ENCODE measurements at places on chromosomes 3 and 15.

DNA sequence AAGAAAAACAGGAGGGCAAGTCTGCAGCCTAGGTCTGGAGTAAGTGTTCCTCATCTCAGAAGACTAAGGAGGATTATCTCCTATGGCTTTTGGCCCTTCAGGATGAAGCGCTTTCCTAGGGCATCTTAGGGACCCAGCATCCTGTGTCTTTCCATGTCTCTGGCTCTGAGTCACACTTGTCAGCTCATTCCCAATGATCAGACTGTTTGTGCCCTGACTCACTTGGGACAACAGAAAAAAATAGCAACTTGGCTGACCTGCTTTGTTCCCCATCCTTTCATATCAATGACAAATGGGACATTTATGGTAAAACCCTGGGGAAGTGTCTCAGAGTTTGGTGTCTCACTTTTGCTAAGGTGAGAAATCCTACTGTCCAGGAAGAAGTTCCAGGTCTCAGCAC lies 76.2 kb upstream of the OXTR start:
- DNase-seq, result peak; percentile 80

GRCh38 chr3:134276086-134276485 lies 25.4 kb upstream of the RYK start:
- DNase-seq, result no peak

DNA sequence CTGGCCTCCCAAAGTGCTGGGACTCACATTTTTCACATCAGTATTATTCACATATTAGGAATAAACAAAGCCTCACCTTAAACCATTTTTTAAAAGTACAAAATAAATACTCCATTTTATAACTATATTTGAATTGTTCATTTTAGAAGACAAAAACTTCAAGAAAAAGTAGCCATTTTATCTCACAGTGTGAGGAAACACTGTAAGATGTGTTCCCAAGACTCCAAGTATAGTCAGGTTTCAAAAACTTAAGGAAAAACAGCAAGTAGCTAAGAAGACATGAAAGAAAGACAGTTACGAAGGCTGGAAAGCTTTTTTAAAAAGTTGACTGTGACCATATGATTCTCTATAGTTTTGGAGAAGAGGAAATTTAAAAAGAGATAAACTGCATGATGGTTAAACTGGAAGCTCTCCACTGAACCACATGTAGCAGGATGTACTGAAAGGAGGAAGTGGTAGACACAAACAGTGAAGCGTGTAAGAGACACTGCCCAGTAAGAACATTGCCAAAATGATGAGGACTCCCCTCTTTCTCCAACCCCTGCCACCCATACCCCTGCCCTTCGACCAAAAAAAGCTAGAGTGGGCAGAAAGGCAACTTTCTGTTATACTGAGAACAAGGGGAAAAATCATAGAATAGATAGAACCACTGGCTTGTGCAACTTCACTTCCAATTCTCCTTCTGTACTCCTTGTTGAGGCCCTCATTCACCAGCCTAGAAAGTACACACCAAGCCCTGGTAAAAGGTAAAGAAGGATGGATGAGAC lies 6.2 kb upstream of the TMF1 start:
- no peak for DNase-seq

- DNase-seq, result no peak
Measured at GRCh38 chr3:174162550-174162949, 696.6 kb upstream of the NAALADL2 start.

DNA sequence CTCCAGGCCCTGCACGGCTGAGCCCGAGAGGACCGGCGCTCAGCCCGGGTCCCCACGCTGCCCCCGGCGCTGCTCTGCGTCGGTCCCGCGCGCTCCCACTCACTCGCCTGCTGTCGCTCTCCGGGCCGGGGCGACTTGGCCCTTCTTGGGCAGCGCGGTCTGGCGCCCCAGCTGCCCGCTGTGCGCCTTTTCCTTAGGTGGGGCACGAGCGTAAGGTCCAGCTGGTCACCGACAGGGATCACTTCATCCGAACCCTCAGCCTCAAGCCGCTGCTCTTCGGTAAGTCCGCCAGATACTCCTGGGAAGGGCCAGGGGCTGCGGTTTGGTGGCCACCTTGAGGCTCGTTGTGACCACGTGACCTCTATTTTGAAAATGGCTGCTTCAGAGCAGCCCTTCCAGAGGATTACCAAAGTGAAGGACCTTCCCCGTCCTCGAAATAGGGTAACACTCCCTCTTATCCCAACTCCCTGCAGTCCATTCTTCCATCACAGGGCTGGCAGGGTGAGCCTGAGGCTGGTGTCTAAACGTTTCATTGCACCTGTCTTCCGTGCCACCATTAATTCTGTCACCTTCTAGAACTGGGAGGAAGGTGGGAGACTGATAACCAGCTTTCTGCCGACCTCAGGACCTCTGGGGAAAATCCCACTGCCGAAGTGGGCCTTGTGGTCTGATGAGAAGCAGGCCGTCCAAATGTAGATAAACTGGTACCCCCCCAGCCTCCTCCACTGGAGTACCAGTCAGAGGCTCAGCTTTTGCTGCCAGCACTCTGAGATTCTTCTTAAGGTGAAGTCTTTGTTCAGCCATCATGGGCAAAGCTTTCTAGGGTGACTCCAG lies 812 bp downstream of the P4HTM start:
- DNase-seq, result no peak

DNA sequence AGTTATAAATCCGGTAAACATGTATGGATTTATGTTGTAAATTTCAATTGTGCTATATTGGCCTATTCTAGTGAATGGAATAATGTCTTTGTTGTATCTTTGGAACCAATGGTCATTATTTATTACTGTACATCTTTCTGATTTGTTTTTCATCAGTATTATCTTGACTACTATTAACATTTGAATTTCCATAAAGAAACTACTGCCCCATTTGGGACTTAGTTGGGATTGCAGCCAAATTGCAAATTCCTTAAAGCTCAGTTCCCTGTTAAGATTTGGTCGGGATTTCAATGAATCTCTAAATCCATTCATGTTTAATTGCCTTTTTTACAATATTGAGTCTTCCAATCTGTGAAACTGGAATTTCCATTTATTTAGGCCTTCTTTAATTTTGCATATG lies 822.4 kb upstream of the CADM2 start:
- DNase-seq, result no peak

- DNase-seq, result no peak
Measured at GRCh38 chr15:35603301-35603700, 57.3 kb upstream of the DPH6 start.

GRCh38 chr15:70967646-70968045 lies 75.0 kb downstream of the LRRC49 start:
- DNase-seq, result no peak

- peak; percentile 30 for DNase-seq
Measured at GRCh38 chr15:43881944-43882343, 55.1 kb downstream of the WDR76 start.

DNA sequence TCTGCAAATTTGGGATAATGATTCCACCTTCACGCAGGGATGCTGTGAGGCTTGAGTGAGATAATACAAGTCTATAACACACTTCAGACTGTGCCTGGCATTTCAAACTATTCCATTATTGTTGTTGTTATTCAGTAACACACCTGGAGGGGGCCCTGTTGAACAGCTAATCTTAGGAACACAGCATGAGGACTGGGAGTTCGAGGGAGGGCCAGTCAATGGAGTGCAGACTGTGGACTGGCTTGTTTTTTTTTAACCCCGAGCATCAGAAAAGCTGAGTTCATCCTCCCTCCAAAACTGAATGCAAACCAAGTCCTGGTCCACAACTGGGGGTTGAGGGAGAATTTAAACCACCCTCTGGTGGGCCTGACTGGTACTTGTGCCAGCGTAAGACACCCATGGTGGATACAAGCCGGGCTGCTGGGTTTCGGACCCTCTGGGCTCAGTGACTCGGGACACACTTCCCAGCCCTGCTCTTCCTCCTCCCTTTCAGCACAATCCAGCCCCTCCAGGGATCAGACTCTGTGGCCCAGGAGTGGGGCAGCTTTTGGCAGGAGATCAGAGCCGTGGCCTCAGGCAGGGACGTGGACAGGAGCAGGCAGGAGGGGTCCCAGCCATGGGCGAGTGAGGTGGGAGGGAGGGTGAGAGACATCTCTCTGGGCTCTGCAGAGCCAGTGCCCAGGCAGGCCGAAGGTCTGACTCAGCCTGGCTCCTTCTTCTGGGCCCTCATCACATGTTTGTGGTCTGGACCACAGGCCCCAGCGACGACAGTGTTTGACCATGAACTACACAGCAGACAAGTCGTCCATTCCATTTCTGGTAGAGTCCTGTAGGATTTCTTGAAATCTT lies 36.3 kb upstream of the MEX3B start:
- peak; percentile 88 for DNase-seq

- DNase-seq, result no peak
Measured at GRCh38 chr3:132033471-132033870, 1.3 kb downstream of the CPNE4 start.

- no peak for DNase-seq
Measured at GRCh38 chr3:119619094-119619493, 21.4 kb downstream of the PLA1A start.
